ENCODE measurements at places on chromosomes 11 and 22.

DNA sequence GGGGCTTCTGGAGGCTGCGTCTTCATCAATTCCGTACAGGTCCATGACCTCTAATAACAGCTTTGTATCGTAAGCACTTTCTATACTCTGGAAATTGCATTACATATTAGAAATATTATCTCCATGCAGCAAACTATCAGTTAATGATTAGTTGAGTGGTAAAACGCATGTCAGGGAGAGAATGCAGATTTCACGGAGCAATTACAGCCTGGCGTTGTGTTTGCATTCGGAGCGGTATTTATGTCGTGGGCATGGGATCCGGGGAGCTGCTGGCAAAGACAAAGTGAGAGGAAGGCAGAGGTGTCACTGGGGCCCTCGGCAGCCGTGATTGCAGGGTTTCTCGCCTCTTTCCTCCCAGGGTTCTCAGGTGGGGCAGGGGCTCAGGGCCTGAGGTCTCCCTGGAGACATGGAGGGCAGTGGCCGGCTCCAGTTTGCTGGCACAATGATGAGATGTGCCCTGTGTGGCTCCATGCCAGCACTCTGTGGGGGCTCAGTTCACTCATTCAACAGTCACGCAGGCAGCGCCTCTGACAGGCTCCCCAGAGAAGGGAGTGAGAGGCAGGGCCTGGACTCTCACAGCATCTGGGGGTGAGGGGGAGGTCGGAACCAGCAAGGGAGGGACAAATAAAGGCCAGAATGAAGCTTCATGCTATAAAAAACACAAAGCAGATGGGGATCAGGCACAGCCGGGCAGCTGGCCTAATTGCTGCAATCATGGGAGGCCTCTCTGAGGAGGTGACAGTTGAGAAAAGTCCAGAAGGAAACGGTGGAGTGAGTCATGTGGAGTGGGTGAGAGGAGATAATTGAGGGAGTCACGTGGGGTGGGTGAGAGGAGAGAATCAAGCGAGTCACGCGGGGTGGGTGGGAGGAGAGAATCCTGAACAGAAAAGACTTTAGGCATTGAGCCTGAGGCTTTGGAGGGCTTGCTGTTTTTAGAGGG is 1002.7 kb downstream of the BRD1 start:
- no peak for DNase-seq

DNA sequence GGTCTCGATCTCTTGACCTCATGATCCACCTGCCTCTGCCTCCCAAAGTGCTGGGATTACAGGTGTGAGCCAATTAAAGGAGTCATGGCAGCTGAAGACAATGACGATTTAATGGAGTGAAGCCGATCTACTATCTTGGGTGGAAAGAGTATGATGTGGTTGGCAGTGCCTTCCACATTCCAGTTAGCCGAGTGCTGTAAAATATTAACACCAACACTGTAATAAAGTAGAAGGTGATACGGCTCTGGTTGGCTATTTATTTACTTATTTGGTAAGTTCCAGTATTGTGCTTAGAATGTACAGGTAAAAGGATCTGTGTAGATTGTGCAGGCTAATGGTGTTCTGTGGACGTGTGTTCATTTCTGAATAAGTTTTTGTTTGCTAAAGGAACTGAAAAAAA is 149.6 kb upstream of the MTMR2 start:
- DNase-seq: no peak

GRCh38 chr22:43293655-43294392 is 49.3 kb downstream of the SCUBE1 start:
- no peak for DNase-seq

DNA sequence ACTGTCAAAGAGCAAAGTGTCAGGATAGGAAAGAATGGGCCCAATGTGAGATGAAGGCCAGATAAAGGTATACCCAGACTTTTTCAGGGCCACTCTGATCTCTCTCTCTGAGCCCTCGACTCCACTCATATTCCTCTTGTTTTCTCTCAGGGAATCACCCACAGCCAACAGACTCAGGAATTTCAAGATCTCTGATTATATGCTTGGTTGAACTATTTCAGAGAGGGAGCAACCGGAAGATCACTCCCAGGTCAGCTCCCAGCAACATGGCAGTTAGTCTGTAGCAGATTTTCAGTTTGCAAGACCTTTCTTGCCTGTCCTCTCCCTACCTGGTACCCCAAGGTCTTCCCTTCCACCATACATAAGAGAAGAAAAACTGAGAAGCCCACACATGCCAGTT is 102.5 kb downstream of the C11orf58 start:
- DNase-seq: no peak

DNA sequence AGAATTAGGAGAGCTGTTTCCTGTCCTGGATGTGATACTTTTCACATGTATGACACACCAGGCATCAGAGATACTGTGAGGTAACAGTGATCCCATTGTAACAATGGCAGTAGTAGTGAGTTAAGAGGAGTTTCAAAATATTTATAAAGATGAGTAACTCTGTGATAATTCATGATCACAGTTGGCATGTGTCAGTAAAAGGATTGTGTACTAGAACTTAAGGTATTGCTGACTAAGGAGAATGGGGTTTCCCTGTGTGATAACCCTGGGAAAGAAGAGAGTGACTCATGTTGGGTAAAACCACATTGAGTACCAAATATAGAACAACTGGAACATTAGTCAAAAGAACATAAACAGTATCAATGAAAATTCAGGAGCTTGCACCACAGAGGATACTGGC is 22.9 kb upstream of the SLC5A1 start:
- no peak for DNase-seq

GRCh38 chr22:44465563-44465962 is 32.5 kb downstream of the RTL6 start:
- DNase-seq: no peak

DNA sequence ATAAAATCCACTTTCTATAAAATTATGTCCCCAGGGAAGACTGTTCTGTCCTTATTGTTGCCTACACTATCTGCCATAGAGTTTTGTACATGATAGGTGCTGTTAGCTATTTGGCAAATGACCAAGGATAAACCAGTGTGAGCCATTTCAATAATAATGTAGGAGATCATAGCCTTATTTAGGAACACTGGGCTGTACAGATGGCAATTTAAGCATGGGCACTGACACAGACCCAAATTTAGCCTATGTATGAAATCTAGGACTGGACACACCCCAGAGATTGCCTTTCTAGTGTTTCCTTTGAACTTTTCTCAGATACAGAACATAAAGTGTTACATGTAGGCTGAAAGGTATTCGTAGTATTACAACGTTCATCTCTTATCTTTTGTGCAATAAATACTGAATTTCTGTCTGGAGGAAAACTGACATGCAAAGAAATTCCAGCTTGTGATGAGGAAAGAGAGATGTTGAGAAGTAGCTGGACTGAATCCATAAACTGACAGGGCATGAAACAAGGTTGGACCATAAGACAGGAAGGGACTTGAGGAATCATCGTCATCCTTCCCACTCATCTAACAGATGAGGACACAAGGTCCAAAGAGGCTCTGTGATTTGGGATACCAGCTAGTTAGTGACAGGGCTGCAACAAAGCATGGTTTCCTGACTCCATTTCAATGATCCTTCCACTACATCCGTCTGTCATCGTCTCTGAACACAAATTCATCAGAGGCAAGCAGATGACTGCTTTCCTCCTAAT is 60.3 kb downstream of the TMPRSS5 start:
- DNase-seq: no peak

GRCh38 chr22:42857845-42858481 is 890 bp upstream of the ARFGAP3 start:
- no peak for DNase-seq

GRCh38 chr11:86938900-86939880 is 16.0 kb downstream of the FZD4 start:
- no peak for DNase-seq

GRCh38 chr22:19480789-19481188 is 1.1 kb downstream of the CDC45 start:
- no peak for DNase-seq

DNA sequence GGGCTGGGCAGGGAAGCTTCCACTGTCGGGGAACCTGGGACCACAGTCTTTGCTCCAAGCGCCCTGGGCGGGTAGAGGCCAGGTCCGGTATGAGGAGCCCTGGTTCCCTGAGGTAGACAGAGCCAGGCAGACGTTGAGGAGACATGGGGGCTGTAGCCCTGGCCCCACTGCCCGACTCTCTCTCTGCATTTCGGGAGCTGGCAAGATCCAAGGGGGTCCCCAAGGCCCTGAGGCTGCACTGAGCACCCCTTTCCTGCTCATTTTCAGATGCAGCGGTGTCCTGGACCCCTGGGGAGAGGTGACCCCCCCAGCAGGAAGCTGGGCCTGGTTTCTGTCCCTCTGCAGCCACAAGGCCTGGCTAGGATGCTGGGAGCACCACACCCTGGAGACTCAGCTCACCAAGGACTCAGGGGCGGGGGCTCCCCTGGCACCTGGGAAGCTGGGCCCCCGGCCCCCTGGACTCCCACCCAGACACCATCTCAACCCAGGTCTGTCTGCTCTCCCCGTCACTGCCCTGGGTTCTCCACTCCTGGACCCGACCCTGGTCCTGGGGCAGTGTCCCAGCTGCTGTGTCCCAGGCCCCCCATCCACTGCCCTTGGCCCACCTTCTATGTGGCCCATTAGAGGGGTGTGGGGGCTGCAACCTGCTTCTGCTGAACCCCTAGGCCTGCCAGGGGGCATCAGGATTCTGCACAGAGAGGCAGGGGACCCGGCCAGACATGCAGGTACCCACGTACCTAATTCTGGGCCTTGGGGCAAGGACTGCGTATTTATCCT is 15.0 kb upstream of the MUC6 start:
- no peak for DNase-seq

DNA sequence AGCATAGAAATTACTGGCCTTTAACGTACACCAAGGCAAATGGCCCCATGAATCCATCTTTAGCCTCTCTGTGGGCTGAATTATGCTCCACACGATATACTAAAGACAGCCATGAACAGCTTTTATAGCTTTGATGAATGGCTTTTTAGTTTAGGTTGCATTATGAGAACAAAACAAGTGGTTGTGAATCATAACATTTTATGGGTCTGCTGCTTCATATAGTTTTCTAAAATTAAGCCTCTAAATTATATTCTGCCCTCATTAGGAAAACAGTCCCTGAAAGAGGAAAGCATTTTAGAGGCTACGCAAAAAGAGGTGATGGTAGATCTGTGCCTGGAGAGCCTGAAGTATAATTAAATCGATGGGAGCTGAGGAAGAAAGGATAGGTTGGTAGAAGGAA is 221.3 kb downstream of the CADM1 start:
- DNase-seq: no peak

DNA sequence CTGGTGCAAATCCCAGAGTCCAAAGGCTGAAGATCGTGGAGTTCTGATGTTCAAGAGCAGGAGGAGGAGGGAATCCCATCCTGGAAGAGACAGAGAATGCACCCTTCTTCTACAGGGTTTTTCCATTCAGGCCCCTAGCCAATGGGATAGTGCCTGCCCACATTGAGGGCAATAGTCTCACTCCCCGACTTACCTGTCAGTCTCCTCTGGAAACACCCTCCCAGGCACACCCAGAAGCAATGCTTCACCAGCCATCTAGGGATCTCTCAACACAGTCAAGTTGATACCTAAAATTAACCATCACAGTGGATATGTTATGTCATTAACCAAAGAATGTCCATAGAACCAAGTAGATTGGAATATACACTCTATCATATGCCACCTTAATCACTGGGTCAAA is 72.9 kb downstream of the FAM83F start:
- no peak for DNase-seq

DNA sequence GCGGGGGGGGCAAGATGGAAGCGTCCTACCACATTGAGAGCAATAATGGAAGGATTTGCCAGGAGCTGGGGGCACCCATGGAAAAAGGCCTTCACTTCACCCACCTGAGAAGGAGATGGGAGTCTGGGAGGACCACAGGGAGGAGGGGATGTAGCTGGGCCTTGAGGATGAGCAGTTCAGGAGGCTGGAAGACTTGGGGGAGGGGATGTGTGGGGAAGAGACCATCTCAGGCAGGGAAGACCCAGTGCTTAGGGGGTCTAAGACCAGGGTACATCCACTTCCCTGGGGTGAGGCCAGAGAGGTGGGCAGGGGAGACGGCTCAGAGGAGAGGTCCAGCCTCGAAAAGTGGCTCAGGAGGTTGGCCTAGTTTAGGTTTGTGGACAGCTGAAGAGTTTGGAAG is 71.3 kb upstream of the TCF20 start:
- DNase-seq: no peak

- DNase-seq: no peak
Observed at GRCh38 chr22:48959496-48959895, 868.2 kb downstream of the BRD1 start.

GRCh38 chr22:44555046-44555445 is 57.0 kb upstream of the RTL6 start:
- DNase-seq: no peak

GRCh38 chr11:6927030-6927617 is 898 bp downstream of the ZNF215 start:
- DNase-seq: no peak
